ENCODE measurements at places on chromosomes 6 and 20.
A peak's percentile ranks its signal among the peaks of the same experiment; 100 is the strongest.

- peak; percentile 19 for DNase-seq
Observed at GRCh38 chr20:46060301-46060881, 29.4 kb downstream of the NCOA5 start.

DNA sequence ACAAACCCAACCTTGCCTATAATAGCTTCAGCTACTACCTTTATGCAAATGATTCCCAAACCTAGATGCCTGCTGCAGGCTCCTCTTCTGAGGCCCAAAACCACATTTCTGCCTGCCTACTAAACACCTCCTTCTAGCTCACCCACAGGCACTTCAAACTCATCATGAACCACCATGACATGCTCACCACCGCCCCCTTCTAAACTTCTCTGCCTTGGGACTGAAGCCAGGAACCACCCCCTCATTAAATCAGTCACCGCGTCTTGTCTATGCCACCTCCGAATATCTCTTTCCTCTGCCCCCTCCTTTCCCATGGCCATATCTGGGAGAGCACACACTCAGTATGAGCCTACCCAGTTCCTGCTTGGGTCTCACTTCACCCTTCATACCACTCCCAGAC is 101.2 kb downstream of the SNAP25 start:
- DNase-seq = no peak

DNA sequence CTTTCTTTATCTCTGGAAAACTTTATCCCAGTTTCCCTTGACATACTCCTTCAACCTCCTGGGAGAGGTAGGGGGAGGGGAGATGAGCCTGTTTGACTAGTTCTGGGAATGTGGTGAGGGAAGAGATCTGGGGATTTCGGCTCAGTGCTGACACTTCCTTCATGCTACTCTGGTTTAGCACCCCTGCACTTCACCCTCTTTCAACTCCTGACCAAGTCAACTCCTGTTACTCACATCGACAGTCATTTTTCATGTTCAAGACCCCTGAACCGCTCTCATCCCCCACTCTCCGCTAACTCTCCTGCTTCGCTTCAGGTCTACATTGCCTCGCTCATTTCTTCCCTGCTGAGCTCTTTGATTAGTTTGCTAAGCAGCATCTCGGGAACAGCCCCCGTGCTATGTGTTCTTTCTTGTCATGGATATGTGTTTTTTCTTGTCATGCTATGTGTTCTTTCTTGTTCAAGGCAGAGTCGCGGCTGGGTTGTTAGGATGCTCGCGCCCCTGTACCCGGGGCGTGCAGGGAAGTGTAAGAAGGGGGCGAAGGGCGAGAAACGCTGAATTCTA is 16.6 kb upstream of the TRIM27 start:
- no peak for DNase-seq

DNA sequence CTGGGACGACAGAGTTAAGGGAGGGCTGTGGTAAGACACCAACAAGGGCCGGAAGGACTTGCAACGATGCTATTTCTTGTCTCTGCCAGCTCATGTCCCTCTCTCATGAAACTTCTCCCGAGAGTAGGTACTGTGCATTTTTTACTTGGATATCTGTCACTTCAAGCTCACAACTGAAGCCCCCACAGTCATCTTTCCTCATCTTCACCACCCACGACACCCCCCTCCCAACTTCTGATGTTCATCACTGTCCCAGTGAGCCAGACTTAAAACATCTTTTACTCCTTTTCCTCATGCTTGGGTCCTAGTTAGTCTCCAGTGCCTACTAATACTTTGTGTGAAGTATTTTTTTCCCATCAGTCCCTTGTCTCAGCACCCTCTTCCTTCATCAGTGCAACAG is 34.6 kb upstream of the SRPK1 start:
- DNase-seq = no peak

DNA sequence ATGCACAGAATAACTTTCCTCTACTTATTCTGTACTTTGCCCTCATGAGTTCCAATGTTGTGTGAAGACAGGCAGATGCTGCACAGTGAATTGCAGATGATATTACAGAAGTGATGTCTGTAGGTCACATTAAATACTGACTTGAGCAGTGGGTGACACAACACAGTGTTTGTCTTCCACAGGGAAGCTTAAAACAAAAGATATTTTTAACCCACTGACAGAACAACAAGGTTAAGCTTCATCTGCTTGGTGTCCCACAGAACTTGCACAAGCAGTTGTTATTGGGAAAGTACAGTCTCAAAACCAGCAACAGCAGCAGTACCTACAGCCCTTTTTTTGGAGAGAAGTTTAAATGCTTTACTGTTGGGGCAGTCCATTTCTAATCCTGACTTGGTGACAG is 10.5 kb downstream of the SUMO4 start:
- DNase-seq = no peak

All from NCI-H1436 treated with DMSO at 0.1 percent for 48 hours (cell line).